ENCODE measurements at places on chromosomes 4 and X.

GRCh38 chrX:2862404-2862803 is 33.7 kb downstream of the GYG2 start:
- DNase-seq: no peak

GRCh38 chrX:9369802-9370291 is 95.0 kb upstream of the TBL1X start:
- DNase-seq: no peak

GRCh38 chrX:49701323-49701722 is 5.5 kb upstream of the PAGE1 start:
- DNase-seq: no peak

DNA sequence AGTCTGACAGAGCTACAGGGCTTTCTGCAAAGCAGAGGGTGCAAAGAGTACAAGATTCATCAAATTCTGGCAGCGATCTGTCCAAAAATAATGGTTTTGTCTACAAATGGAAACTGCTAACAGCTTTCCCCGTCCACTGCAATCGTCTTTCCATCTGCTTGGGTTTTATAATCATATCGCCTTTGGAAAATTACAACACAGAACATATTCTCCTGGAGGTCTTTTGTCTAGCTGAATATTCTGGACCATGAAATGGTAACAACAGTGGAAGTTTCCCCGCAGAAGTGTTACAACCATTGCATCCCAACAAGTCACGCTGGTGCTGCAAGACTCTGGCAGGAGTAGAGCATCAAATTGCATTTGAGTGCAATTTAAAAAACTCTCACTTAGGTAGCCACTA is 101.2 kb upstream of the BOD1L1 start:
- no peak for DNase-seq

- DNase-seq: no peak
Measured at GRCh38 chr4:121938282-121939092, 13.4 kb downstream of the TRPC3 start.

Data from CD4-positive, alpha-beta T cell treated with Interleukin-6 for 4 hours (primary cell).